ENCODE measurements at places on chromosomes 3 and 15. TPM values are rescaled to one million over a fixed set of nuclear protein-coding genes. Genes with fewer than 3 reads are reported as not detected.

The GTPBP8 gene
- 58.8 TPM for total RNA-seq

The CLRN1 gene
- total RNA-seq = not detected

The SUMF1 gene
- total RNA-seq = 37.8 TPM

The ITIH1 gene
- total RNA-seq = not detected

The MCTP2 gene
- 13.8 TPM for total RNA-seq

The ARHGEF26 gene
- total RNA-seq = 14.5 TPM

The ARIH2 gene
- total RNA-seq = 74.5 TPM

The CISH gene
- total RNA-seq = 0.67 TPM

The NR2E3 gene
- not detected for total RNA-seq

The PLSCR4 gene
- total RNA-seq = 33.1 TPM

The GOLGA8J gene
- under 0.01 TPM for total RNA-seq

The NOX5 gene
- total RNA-seq = under 0.01 TPM

The UBXN7 gene
- total RNA-seq = 20.6 TPM

The ILDR1 gene
- not detected for total RNA-seq

The NFKBIZ gene
- total RNA-seq = 211 TPM

The ONECUT1 gene
- total RNA-seq = 2.0 TPM

The CAV3 gene
- not detected for total RNA-seq

The GRAMD1C gene
- total RNA-seq = 4.2 TPM

The CLDN1 gene
- total RNA-seq = 4.5 TPM

The C3orf49 gene
- total RNA-seq = not detected

All from melanocyte of skin (primary cell).